ENCODE measurements at places on chromosomes 3 and 15.

DNA sequence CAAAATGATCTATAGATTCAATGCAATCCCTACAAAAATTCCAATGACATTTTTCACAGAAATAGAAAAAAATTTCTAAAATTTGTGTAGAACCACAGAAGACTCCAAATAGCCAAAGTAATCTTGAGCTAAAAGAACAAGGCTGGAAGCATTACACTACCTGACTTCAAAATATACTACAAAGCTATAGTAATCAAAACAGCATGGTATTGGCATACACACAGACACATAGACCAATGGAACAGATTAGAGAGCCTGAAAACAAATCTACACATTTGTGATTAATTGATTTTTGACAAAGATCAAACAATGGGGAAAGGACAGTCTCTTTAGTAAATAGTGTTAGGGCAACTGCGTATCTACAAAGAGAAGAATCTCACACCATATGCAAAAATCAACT, 45.3 kb upstream of the RYK start:
- no peak for DNase-seq

DNA sequence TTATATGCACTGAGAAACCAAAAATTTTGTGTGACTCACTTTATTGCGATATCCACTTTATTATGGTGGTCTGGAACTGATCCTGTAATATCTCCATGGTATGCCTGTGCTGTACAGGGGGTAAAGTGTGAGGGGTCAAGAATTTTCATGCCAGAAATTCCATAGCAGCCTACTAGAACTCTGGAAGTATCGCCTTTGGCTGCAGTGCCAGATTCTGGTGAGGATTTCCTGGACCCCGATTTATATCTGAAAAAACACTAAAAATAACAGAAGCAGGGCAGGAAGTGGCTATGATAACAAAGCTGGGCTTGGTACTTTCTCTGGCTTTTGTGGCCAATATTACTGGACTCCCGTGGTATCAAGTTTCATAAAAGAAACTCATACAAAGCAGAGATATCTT, 36.4 kb downstream of the CCDC80 start:
- peak; percentile 41 for DNase-seq

DNA sequence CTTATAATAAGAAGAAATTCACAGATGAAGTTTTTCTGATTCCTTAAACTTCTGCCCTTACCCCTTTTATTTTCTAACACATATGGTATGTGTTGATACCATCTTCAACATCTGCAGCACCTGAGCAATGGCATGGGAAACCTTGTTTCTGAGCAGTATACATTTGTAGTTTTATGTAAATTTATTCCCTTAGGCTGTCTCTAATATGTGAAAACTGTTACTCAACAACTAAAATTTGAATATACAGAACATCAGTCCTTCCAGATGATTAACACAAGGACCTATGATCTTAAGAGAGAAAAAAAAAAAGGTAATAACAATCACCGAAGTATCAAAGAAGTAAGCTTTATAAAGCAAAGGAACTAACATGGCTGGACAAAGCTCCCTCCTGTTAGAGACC, 190.5 kb downstream of the TBC1D5 start:
- DNase-seq: no peak

DNA sequence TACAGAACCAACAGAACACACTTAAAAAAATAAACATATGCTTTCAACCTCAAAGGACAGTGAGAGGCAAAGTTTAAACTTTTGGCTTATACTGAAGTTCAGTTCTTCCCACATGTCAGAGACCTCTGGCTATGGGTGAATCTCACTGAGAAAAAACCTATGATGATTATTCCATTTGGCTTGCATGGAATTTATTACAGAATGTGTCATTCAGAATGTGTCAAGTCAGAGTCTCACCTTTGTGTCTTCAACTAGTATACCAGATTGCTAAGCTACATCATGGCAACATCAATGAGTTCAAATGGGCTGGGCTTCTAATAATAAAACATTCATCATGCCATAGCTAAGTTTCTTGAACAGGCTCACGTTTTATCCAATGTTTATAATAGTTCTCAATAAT, 987.0 kb downstream of the NTRK3 start:
- DNase-seq: no peak

GRCh38 chr3:707041-707440, 385.8 kb upstream of the CNTN6 start:
- no peak for DNase-seq

DNA sequence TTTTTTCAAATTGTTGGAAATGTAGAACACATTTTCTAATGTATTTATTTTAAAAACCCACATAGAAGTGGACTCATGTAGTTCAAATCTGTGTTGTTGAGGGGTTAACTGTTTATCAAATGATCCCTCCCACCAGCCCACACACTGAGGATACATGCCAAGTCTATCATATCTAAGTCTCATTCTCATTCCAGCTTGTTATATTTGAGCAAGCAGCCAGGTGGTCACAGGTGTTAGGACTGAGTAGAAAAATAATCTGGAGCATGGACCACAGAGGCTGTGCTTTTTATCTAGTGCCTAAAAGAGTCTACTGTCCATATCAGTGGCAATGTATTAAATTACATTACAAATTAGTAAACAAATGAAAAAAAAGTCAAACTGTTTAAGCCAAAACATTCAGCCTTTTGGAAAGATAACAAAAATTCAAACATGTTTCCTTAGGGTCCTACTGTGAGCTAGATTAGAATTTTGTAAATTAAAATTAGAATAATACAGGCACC, 20.7 kb upstream of the SPESP1 start:
- peak; percentile 50 for DNase-seq

GRCh38 chr15:47727676-47728075, 10.4 kb downstream of the SEMA6D start:
- DNase-seq: no peak

- DNase-seq: no peak
Observed at GRCh38 chr3:86790884-86791549, 199.9 kb downstream of the VGLL3 start.

Data from NCI-H146 (cell line).